Stimulated activated CD4-positive, alpha-beta T cell treated with anti-CD3 and anti-CD28 coated beads, Interleukin-4, amount 100 ng/mL, for 1 hour (primary cell): ENCODE measurements at places on chromosomes 12 and 14.

DNA sequence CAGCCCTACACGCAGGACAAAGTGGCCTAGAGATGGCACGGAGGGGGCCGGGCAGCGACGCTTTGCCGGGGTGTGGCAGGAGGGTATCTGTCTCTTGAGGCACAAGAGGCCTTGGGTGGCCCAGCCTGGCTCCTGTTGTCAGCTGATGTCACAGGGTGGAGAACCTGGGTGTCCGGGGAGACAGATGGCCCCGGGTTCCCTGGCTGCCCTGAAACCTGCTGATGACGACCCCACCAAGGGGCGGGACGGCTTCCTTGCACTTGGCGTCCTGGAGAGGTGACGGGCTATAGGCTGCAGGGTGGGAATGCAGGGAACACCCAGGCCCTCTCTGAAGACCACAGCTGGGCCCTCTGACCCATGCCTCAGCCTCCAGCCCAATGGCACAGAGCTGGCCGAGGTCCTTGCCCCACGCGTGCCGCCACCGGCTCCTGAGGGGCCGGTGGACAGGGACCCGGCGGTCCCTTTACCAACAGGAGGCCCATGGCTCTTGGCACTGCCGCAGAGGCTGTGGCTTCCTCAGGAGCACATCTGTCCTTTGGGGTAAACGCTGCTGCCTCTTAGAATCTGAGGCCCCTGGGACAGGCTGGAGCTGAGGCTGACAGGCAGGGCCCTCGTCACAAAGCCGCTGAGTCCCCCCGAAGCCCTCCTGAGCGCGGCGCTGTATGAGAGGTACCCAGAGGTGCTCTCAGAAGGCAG, 16.4 kb downstream of the TRMT61A start:
- no peak for DNase-seq

DNA sequence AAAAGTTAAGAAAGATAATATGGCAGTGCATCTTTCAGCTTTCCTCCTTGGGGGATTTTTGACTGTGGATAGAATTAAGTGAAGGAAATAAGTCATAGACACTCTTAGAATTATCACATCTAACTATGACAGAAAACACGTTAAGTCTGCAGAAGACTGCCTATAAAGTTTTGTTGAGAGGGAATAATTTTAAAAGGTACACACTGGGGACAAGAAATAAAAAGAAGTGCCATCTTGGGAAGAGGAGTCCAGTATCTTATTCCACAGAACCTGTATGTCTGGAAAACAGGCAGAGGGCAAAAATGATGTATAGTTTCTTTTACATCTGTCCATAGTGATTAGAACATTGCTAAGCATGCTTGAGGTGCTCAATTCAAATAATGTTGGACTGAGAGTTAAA, 80.7 kb downstream of the IGF1 start:
- no peak for DNase-seq

DNA sequence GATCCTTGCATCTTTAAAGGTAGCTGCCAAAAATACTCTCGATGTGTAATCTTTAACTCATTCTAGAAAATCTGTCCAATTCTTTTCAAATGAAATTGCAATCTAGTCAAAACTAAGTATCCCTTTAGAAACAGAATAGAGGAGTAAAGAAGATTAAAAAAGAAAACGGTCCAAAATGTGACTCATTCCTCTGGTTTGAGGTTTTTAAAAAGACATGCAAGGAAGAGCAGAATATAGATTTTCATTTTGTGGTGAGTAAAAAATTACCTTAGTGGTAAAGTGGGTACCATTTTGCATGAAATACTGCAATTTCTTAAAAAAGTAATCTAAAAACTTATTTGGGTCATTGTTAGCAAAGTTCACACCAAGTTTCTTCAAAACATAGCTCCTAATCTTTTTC, 108.4 kb downstream of the BRMS1L start:
- DNase-seq = no peak

DNA sequence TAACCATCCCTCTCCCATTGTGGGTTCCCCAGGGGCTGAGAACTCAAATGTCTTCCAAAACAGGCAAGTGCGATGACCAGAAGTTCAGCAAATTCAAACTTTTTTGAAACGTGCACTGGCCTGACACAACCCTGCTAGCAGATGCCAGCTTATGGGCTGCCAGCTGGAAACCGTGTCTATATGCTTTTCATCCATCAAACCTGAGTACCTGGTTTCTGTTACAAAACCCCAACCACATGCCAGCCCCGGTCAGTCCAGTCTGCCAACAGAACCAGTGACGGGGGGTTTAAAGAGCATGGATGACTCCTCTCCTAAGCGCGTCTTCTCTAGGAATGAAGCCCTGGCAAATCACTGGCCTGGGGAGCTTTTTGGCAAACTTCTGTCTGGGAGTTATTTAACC, 189.7 kb downstream of the TTC7B start:
- DNase-seq = no peak
